ENCODE measurements at places on chromosomes 13 and 19.

DNA sequence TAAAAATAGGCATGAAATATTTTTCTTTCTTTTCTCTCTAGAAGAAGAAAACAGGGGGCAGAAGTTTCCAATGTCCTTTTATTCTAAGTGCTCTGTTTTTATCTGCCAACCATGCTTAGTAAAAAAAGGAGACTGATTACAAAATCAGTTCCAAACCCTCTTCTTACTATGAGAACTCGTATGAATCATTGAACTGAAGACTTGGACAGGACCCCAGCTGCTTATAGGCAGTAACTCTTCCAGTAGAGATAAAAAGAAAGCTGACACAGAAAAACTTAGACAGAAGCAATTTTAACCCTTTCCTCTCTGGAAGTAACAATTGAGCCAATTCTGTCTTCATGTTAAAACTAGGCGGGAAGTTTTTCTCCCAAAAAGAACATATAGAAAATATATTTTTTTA lies 24.5 kb upstream of the FREM2 start:
- DNase-seq, result no peak

DNA sequence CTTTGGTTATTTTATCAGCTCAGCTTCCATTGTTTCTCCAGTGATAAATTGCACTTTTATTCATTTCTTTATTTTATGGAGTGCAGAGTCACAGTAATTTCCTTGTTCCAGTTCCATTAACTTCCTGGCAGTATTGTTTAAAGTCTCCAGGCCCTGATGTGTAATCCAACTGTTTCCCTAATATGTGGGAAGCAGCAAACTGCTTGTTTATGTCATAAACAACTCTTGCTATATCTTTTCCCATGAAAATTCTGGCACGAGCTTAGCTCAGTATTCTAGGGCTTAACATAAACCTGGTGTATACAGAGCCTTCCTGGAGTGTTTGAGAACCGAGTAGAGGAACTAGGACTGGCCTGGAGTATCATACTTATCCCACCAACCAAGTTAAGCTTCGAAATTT lies 83.5 kb upstream of the ARGLU1 start:
- DNase-seq, result no peak

DNA sequence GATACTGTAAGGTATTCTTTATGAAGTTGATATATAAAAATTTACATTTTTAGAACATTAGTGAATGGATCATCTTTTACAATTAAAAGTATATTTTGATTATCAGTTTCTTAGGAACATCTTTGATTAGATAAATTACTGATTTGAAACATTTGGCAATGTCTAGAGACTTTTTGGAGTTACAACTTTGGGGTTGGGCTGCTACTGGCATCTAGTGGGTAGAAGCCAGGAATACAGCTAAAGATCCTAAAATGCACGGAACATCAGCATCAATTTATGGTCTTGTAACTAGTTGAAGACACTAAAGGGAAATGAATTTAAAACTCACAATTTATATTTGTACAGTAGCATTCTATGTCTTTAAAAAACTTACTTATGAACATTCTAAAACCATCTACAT lies 19.9 kb downstream of the POMP start:
- DNase-seq, result no peak

DNA sequence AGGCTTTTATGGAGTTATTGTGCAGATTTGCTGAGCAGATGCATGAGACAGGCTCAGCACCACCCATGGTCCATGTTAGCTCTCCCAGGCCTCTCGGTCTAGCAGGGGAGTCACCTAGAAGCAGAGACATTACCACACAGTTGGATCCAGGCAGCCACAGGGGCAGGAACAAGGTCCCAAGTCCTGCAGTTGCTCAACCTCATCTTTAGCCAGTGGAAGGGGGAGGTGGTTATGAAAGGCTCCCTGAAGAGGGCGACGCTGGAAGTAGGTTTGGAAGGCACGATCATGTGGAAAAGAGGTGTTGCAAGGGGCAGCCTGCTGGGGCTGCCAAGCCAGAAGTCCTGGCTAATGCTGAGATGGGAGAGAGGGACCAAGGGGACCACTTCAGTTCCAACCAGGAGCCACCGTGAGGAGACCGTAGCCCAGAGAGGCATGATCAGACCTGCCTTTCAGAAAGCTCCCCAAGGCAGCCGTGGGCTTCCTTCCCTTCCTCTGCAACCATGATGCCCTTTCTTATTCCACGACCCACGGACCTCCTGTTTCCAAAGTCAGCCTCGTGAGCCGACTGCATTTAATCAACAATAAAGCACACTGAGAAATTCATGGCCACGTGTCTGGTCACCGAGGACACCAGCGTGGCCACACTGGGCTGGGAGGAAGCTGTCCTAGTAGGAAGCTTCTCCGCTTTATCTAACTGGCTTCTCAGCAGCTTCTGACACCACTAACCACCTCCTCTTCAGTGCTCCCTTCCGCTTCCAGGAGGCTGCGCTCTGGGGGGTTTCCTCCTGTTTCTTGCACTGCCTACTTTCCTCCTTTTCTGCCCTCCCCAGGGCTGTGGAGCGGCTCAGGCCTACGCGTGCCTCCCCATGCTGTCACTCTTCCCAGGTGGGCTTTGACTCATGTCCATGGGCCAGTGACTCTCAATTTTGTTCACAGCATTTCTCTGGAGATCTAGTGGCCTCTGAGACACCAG lies 2.6 kb downstream of the AP1M1 start:
- no peak for DNase-seq

DNA sequence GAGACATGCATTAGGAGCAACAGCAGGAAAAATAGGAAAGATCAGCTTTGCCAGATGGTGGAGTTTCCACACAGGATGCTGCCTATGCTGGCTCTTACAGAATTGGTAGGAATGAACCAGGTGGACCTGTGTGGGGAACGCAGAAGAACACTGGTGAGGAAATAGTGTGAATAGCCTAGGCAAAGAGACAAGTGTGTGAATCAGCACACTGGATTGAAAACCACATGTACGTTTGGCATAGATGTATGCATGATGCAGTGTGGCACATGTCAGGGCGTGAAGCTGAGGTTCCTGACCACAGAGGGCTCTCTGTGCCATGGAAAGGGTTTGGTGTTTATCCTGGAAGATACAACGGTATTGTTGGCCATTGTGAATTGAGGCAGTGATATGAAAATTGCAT lies 156.5 kb upstream of the SLC10A2 start:
- DNase-seq, result no peak

DNA sequence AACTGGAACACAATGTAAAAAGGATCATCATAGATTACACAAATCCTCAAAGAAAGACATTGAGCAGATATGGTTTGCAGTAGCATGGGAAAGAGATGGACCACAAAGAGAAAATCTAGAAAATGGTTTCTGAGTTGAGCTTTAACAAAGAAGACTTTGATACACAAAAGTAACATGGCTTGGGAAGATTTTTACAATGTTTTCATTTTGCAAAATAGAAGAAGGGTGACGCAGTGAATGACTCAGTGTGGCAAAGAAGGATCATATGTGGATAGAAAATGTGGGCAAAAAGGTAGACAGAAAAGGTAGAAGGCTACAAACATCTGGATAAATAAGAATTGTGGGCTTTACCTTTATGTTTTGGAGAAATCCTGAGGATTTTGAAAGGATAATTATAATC lies 1220.5 kb downstream of the PCDH17 start:
- no peak for DNase-seq

- peak; percentile 57 for DNase-seq
Observed at GRCh38 chr19:33175886-33176669, 18.1 kb upstream of the LRP3 start.

- DNase-seq, result no peak
Observed at GRCh38 chr19:1122972-1123363, 19.2 kb downstream of the GPX4 start.

DNA sequence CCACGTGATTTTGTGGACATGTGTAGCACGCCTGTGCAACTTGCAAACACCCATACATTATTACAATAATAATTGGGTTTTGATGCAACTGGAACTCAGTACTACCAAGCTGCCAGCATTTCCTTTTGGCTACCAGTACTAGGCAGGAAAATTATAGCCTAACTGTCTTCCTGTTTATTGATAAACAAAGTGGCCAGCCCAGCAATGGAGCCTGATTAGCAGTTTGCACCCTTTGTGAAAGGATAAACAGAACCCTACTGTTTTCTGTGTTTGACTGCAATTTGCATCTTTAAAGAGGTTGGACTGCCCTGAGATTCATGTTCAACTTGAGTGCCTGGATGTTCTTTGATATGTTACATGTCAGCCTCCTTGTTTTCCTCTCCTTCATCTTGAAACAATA lies 173.9 kb downstream of the ZIC5 start:
- no peak for DNase-seq

DNA sequence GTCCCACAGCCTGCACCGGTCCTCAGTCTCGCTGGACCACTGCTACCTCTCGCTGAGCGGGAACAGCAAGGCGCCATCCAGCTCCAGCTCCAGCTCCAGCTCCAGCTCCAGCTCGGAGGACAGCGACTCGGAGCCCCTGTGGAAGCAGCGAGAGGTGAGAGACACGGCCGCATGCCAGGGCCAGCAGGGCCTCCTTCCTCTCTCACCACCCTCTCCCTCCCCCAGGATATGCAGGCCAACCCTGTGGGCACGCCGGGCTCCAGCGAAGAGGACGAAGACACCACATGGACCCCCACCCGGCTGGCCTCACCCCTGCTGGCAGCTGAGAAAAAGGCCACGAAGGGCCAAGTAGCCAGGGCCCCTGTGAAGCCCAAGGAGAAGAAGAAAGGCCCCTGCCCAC lies 7.3 kb downstream of the SIX5 start:
- DNase-seq, result no peak

- DNase-seq, result no peak
Observed at GRCh38 chr13:103540382-103540765, 474.2 kb upstream of the SLC10A2 start.

DNA sequence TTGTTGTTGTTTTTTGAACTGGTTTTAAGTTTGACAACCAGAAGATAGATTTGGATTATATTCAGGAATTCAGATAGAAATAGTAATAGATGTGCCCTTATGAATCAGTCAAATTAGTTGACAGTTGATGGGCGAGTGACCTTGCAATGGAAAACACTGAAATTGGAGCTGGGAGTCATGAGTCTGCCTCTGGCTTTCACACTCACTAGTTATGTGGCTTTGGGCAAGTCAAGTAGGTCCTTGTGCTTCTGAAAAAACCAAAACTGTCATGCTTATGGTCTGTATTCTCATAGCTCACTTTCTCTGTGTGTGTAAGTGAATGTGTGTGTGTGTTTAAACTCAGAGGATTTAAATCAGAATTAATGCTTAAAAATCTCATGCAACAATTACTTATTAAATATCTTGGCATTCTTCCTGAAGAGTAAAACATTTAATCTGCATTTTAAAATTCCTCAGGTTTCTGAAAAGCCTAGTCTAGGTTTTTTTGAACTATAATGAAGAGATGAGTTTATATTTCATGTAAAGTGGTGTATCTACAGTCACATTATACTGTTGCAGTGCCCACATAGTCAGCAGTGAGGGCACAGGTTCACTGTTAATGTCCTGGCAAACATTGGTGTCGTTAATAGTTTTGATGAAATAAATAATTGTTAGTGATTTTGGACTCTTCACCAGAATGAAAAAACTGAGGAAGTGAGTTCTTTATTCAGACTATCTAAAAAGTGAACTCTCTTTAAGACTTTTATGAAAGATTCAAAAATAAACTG lies 32.5 kb downstream of the UCHL3 start:
- no peak for DNase-seq

DNA sequence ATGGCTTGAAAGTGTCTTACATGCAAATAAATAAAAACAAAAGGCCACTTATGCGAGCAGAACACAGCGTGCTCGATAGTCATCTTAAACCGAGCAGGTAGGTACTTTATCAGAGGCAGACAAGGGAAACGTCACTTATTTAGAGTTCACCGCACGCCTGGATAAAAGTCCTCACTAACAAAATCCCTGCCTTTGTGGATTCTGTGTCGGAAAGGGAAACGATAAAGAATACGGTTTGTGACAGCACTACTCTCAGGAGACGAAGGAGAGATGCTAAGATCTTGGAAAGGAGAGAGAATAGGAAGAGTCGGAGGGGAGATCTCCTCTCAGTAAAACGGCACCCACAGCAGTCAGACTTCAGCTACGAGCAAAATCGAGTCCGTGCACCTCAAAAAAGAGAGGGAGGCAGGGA lies 581 bp downstream of the RCBTB1 start:
- peak; percentile 64 for DNase-seq

DNA sequence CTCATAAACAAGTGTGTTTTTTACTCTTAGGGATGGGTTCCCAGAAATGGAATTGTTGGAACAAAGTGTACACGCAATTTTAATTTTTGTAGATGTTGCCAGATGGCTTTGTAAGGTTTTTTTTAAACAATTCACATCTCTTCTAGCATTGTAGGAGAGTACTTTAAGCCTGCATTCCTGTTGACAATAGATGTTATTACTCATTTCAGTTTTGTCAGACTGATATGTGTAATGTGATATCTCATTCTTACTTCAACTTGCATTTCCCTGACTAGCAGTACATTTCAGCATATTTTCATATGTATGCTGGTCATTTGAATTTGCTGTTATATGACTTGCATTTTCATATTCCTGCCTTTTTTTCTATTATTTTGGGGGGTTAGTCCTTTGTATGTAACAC lies 186.6 kb upstream of the SLITRK6 start:
- DNase-seq, result no peak

DNA sequence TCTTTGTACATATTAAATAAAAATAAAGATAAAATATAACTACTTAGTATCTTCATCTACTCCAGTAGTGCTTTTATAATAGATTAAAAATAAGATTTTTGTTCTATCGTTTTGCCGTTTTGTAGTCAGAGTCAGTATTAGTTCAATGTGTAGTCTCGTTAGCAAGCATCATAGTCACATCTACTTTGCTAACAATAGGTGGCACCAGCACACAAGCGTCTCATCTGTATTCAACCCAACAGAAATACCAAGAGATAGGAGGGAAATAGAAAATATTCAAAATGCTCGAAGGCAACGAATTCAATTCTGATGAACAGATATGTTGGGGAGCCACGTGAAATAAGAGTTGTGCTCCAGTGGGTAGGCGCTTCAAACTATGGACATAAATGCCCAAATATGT lies 21.4 kb upstream of the MICU2 start:
- no peak for DNase-seq

DNA sequence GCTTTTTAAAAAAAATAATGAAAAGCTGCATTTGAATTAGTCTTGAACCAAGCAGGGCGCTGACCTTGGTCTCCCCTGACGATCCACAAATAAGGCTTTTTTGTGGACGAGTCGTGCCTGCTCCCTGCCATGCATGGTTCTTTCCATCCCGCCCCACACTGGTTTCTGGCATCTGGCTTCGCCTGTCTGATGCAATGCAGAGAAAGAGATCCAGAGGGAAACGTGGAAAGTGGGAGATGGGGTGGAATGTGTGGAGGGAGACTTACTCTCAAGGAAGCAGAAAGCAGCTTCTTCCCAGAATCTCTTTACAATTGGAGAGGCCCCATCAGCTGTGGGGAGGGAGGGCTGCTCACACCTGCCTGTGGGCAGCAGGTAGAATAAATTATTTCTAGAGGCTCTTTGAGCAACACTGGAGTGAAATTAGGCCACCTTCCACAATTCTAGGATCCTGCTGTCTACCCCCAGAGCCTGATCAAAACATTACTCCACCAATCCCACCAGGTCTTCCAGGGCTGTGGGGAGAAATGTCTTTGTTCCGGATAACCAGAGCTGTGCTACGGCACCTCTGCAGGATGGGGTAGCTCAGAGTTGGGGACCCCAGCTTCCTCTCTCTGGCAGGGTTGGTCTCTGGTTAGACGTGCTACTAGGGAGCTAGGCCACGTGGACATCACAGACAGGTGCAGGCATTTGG lies 183.5 kb downstream of the UQCRFS1 start:
- DNase-seq, result no peak
